Mucosa of gallbladder (tissue), 1 donor: ENCODE measurements at places on chromosomes 6 and 20. TPM values are rescaled to one million over a fixed set of nuclear protein-coding genes. Genes with fewer than 3 reads are reported as not detected.

GRCh38 chr6:47698342-47698787, at the start of gene ADGRF4:
Gene ADGRF4, plus strand, starts transcription at chr6:47698580. Its CDS starts 8,666 bp downstream, at chr6:47707246.
- peak; percentile 50 for DNase-seq

DNA sequence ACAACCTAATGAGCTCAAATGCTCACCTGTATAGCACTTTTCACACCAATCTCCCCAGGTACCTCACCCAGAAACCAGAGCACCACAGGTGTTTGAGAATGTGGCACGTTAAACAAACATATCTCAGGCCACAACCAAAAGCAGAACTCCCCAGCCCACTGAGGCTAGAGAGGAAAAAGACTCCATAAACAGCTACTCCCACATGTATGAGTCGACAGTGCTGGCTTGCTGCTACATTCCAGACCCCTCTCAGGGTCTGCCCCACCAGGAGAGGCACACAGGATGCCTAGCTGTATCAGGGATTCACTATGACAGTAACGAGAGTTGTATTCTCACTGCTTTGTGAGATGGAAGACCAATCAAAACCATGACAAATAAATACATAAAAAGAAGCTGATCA, 242.6 kb upstream of the ARID1B start:
- DNase-seq = no peak

- no peak for DNase-seq
Measured at GRCh38 chr6:28635547-28636158, 110.0 kb downstream of the GPX5 start.

DNA sequence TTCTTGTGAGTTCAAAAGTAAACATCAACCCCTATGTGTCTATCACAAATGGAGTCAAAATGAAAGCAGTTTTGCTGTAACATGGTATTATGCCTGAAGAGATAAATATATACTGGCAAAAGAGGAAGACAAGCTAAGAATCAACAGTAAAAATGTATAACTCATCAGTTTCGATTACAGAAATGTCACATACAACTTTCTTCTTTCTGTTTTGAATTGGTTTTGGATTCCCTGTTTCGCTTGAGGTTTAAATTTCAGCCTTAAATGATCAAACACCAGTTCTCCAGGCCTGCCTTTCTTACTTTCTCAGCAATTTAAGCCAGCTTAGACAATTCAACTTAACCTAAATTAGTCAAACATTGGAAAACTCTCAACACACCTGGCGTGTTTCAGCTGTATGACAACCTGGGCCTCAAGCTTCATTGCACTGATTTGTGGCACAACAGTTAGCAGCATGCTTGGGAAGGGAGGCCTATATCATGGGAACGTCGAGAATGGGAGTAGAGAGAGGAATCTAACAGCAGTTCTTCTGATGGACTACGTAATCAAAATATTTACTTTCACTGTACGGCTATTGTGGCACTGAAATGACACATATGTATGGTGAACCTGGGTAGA, 51.9 kb upstream of the MARCKS start:
- DNase-seq = no peak

GRCh38 chr20:25460566-25461280, 53.2 kb downstream of the GINS1 start:
- no peak for DNase-seq

GRCh38 chr6:141790921-141791320, 341.8 kb upstream of the GJE1 start:
- no peak for DNase-seq

GRCh38 chr6:168031411-168031971, 34.0 kb downstream of the KIF25 start:
- DNase-seq = no peak

GRCh38 chr20:47664744-47665143, 120.5 kb downstream of the SULF2 start:
- DNase-seq = no peak

DNA sequence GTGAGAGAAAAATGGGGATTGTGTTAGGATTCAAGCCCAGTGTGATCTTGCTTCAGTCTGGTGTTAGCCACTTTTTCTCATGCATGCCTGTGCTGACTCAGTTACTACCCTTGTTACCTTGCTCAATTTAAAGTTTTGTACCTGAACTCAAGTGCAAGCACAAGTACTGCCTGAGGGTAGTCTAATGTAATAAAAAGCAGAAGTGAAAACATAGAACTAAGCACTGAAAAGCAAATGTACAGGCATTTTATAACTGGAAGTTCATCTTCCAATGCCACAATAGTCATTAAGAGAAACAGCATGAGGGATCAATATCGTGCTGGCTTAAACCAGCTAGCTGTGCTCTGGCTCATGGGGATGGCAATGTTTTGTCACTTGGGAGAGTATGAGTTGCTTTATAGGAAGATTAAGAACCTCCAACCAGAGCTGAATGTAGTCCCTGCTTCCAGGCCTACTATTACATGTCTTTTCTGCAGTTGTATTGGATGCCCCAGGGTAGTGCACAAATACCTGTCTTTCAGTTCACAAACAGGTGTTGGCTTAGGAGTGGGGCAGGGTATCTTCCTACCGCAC, 48.7 kb downstream of the SLC35F1 start:
- no peak for DNase-seq

TRIM40 gene
- not detected for total RNA-seq

GRCh38 chr6:62150048-62150663, 135.9 kb downstream of the KHDRBS2 start:
- no peak for DNase-seq

- no peak for DNase-seq
Measured at GRCh38 chr6:15087186-15087589, 158.7 kb upstream of the JARID2 start.

GRCh38 chr6:158439255-158439654, 120.6 kb upstream of the TMEM181 start:
- no peak for DNase-seq

EMILIN3 gene
- 0.63 TPM for total RNA-seq

GRCh38 chr6:148509800-148510581, 167.4 kb downstream of the SASH1 start:
- DNase-seq = no peak

GGTLC1 gene
- total RNA-seq = 0.40 TPM

GRCh38 chr6:113127786-113128419, 729.2 kb upstream of the MARCKS start:
- no peak for DNase-seq

DNA sequence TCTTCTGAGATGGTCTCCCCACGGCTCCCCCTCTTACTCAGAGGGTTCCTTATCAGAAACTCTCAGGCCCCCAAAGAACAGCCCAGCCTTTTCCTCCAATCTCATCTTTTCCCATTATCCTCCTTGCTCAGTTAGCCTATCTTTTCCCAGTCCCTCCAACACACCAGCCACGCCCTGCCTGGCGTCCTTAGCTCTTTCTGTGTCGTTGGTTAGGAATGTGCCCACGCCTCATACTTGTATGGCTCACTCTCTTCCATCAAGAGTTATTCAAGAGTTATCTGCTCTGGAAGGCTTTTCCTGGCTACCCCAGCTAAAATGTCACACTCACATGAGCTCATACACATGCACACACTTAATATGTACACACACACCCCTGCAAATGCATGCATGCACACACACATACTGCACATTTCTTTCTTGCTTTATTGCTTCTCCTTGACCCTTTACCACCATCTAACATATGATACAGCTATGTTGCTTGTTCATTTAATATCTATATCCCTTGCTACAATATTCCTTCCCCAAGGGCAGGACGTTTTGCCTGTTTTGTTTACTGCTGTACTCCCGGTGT, 37.6 kb downstream of the SLC2A10 start:
- DNase-seq = no peak

GRCh38 chr20:37202267-37202943, 23.1 kb upstream of the MROH8 start:
- DNase-seq = peak; percentile 30

DNA sequence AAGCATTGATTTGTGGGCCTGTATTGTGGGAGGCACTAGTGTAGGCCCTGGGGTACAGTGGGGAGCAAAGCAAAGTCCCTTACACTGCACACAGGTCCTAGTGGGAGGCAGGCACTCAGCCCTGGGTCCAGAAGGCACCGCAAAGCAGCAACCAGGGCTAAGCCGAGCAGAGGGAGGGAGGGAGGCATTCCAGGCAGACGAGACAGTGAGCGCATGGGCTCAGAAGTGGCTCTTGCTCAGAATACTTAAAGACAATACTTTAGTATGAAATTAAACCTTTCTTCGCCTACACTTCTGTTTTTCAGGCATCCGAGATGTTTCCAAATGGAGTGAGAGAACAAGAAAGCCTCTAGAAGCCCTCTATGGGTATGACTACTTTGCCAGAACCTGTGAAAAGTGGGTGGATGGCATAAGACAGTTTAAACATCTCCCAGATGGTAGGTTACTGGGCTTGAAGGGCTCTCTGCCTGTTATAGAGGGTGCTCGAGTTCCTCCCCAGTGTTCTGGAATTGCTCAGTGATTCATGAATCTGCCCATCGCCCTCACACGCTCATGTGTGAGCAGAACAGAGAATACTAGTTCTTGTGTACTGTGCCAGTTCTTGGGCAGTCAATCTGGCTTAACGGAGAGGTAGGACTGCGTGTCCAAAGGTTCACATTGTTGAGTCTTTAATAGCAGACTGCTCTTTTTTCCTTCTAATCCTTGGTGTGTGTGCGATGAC, 18.7 kb downstream of the BPHL start:
- DNase-seq = no peak

LINC00237 gene
- total RNA-seq = not detected

DNA sequence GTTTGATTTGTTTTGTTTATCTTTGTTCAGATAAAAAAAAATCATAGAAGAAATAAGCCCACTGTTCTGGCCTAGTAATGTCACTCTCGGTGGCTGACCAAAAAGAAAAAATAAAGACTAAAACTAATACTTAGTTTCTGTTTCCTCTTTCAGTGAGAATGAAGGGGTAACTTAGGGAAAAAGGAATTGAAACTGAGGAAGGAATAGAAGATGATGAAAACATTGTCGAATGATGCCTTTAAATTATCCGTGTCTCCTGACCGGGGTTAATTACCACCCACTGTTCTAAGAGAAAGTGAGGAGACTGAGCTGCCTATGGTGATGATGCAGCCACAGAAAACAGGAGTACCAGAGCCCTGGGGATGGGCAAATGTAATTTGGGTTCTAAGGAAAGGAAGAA, 73.1 kb downstream of the PTCHD4 start:
- no peak for DNase-seq

- DNase-seq = peak; percentile 77
Measured at GRCh38 chr6:116561377-116562018, 7.9 kb downstream of the CALHM4 start.

GRCh38 chr20:8971669-8972316, 97.1 kb upstream of the PLCB4 start:
- no peak for DNase-seq

GRCh38 chr6:25844518-25844917, 12.7 kb upstream of the SLC17A1 start:
- no peak for DNase-seq

FERMT1 gene
- total RNA-seq = 9.2 TPM

- no peak for DNase-seq
Measured at GRCh38 chr20:32581839-32582658, 3.1 kb downstream of the NOL4L start.

- DNase-seq = no peak
Measured at GRCh38 chr6:121354764-121355163, 20.5 kb upstream of the TBC1D32 start.

GRCh38 chr6:145656128-145656527, 79.2 kb downstream of the EPM2A start:
- no peak for DNase-seq

- no peak for DNase-seq
Measured at GRCh38 chr20:47674686-47675085, 110.6 kb downstream of the SULF2 start.

DNA sequence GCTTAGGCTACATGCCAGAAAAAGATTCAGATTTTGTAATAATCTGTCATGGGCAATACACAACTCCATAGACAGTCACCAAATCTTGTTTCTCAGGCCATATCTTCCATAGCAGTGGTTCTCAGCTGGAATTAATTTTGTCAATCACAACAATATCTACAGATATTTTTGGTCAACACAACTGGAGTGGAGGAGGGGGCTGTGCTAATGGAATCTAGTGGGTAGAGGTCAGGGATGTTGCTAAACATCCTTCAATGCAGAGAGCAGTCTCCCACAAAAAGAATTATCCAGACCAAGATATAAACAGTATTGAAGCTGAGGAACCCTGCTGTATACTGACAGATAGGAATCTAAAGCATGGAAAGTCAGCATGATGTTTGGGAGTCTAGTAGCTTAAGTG, 174.6 kb downstream of the UBE3D start:
- DNase-seq = no peak

DNA sequence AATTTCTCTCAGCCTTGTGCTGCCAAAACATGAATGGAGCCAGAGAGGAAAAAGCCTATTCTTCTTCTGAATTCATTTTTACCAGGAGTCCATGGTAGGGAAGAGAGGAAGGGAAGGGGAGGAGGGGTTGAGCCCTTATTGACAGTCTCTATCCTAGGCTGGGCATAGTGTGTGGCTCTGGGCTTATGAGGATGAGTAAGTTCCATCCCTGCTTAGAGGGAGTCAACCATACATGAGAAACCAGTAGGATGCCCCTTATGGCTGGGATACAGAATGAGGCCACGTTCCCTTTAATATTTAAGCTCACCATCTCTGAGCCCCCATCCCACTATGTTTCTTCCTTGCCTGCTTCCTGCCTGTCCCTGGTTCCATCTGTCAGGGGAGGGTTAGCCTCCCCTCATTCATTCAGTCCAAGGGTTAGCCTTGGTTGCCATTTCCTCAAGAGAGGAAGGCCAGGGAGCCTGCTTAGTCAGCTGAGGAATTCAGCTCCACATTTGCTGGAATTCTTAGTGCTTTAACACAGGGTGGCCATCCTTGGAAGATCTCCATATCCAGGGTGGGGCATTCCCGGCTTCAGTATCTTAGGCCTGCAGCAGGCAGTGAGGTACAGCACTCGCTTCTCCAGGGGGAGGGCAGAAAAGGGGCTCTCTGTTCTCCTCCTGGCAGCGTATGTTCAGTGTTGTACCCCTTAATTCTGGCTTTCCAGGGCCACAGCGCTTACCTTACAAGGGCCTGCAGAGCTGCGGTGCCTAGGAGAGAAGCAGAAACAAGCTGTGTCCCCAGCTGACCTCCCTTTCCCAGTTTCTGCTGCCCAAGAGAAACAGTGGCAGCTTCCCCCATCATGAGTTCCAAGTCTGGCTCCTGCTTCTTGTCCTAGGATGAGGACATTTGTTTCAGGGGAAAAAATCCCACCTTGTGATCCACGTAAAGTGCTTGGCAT, 12.5 kb downstream of the SIRT5 start:
- DNase-seq = no peak

GRCh38 chr6:92125681-92126080, 1293.7 kb downstream of the EPHA7 start:
- no peak for DNase-seq

DNA sequence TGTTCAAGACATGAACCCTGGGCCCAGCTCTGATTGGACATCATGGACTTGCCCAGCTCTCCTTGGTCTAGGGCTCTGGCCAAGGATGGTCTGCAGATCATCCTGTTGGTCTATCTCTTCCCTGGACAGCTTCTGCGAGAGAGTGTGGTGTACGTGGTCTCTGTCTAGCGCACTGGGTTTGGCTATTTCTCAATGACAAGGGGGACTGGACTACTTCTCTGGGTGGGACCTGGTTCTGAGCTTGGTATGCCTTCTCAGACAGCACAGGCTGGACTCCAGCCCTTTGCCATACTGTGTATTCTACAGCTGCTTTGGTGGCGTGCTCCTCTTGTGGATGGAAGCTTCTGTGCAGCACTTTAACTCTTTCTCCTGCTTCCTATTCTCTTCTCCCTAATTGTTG, 8.5 kb upstream of the RAET1E start:
- DNase-seq = no peak

GRCh38 chr20:22684763-22685443, 100.5 kb upstream of the FOXA2 start:
- no peak for DNase-seq
